ENCODE measurements at places on chromosomes 5 and 9. TPM values are rescaled to one million over a fixed set of nuclear protein-coding genes. Genes with fewer than 3 reads are reported as not detected.

Gene AIF1L
- 3.1 TPM for total RNA-seq

Gene NME5
- 2.6 TPM for total RNA-seq

Gene PTPN3
- total RNA-seq: under 0.01 TPM

Gene CCDC187
- total RNA-seq: under 0.01 TPM

Gene NIPAL4
- not detected for total RNA-seq

Gene MLLT3
- 37.1 TPM for total RNA-seq

Gene LCN9
- total RNA-seq: not detected

Gene PAPPA
- 8.7 TPM for total RNA-seq

Gene ZNF658
- 6.1 TPM for total RNA-seq

Gene TBC1D2
- total RNA-seq: 5.2 TPM

Gene EHMT1
- total RNA-seq: 57.0 TPM

Gene TLE1
- 29.7 TPM for total RNA-seq

Gene NR2F1-AS1
- 31.4 TPM for total RNA-seq

Gene NR6A1
- total RNA-seq: 0.44 TPM

Gene SPDL1
- 22.3 TPM for total RNA-seq

Gene CHMP5
- 113 TPM for total RNA-seq

Gene DND1
- total RNA-seq: 0.17 TPM

Gene DBH
- not detected for total RNA-seq

Gene ARID3C
- total RNA-seq: not detected

Gene CTNNA1
- total RNA-seq: 560 TPM

Gene CDH10
- total RNA-seq: 0.83 TPM

Gene RNF180
- total RNA-seq: 2.0 TPM

Gene RBM27
- 27.8 TPM for total RNA-seq

Gene PPP3R2
- not detected for total RNA-seq

Gene F12
- not detected for total RNA-seq

Gene TMED7
- 143 TPM for total RNA-seq

Gene ZNF354C
- 7.9 TPM for total RNA-seq

Gene PCDH1
- total RNA-seq: 0.33 TPM

Gene RCL1
- 8.4 TPM for total RNA-seq

Gene FGFR4
- total RNA-seq: 20.1 TPM

Gene FOXD4L4
- total RNA-seq: 0.29 TPM

Gene SPIN1
- 104 TPM for total RNA-seq

Gene MYOZ3
- 1.5 TPM for total RNA-seq

Gene PDGFRB
- 126 TPM for total RNA-seq

Gene HAUS6
- total RNA-seq: 11.2 TPM
